ENCODE measurements at places on chromosomes 3 and 15.

DNA sequence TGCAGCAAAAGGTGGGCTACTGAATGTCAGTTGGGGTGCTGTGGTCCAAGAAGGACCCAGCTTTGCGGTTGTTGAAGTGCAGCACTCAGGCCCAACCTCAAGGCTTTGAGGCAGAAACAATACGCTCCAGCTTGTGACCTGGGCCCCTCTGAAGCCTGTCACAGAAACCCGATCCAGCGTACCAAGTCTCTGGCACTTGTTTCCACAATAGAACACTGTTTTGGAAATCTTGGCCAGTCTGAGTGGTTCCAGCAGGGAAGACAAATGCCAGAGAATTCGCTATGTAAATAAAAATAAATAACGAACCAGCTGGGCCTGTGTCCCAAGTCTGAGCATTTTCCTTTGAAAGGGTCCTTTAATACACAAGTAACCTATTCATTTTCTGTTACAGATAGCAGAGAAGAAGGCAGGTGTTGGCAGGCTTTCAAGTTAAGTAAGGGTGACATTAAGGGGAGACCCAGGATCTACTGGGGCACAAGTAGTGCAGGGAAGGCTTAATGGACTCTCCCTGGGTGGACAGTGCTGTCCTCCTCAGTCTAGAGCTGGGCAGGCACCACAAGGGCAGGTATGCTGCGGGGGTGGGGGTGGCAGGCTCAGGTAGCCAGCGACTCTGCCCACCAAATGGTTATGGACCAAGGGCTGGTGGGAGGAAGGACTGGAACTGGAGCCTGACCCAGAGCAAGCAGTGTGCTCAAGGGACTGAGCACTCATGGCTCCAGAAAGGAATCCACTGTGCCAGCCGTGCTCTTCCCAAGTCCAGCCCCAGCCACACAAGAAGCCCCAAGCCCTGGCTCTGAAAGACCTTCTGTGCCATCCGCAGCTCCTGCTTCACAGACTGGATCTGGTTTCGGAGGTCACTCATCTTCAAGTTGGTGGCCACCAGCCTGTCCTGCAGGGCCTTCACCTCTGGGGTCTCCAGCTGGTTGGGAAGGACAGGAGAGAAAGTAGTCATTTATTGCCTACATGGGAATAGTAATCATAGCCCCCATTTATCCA is 26.3 kb downstream of the CCDC13 start:
- no peak for DNase-seq

DNA sequence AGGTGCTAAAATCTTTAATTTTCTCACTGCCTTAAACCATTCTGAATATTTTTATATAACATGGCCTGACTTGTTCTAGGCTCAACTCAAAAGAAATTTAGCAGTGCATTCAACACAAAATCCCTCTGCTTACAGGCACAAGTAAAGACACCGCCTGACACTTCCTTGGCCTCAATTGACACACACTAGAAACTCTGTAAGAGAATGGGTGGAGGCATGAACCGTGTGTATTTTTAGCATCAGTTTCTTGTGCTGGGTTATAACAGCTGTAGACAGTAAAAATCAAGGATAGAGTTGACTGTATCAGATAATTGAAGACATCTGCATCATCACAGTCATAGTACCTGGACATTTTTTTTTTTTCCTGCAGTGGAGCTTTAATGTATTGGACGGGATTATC is 54.3 kb downstream of the SLC9A9 start:
- peak; percentile 51 for DNase-seq

DNA sequence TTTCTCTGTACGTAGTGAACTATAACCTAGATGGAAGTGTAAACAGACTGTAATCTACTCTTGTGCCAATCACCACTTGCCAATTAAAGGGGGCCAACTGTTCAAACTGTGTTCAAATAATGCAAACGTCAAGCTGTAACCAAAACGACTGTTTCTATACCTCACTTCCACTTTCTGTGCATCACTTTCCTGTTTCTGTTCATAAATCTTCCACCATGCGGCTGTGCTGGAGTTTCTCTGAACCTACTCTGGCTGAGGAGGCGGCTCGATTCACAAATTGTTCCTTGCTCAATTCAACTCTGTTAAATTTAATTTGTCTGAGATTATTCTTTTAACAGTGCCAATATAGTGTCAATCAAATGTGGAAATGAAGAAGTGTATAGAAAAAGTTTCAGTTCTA is 206.7 kb upstream of the TBC1D5 start:
- no peak for DNase-seq

GRCh38 chr3:64109438-64109837 is 86.1 kb upstream of the PSMD6 start:
- no peak for DNase-seq

GRCh38 chr3:196122021-196122687 is 40.3 kb upstream of the TFRC start:
- peak; percentile 15 for DNase-seq

- no peak for DNase-seq
Measured at GRCh38 chr3:48962939-48963338, 27.1 kb upstream of the P4HTM start.

- DNase-seq, result peak; percentile 44
Measured at GRCh38 chr3:120567370-120568201, 28.6 kb upstream of the NDUFB4 start.

DNA sequence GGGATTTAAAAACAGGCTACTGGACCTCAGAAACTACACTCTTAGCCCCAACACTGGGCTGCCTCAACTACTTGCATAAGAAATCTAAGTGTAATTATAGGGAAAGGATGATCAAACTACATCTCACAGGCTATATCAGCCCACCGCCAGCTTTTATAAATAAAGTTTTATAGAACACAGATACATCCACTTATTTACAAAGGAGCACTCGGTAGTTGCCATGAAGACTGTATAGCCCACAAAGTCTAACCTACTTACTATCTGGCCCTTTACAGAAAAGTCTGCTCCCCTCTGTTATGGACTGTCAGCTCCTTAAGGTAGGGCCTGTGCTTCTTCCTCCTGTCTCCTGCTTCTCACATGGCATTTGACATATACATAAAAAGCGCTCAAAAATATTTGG is 9.5 kb downstream of the OSBPL10 start:
- DNase-seq, result no peak

DNA sequence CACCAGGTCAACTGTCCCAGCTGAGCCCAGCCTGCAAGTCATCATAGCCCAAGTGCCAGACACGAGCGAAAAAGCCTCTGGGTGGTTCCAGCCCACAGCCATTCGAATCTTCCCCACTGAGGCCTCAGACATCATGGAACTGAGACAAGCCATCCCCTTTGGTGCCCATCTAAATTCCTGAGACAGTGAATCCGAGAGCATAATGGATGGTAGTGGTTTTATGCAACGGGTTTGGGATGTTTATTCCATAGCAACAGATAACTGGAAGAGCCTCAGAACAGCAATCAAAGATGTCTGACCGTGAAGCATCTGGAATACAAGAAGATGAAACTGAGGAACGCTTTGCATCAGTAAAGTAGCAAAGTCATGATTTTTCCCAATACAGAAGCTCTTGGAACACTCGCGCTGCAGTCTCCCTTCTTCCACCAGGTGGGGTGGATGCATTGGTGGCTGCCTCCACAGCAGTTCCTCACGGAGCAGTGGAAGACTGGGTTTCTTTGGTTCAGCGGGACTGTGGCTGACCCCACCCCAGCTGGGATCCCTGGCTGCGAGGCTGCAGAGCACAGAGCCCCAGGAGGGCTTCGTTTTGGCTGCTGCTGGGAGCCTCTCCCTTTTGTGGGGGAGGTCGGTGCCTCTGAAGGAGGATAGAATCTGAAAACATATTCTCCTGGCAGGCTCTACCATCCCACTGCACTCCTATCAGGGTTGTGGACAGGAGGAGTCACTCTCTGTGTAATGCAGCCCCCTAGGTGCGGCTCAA is 26.4 kb upstream of the PDE8A start:
- peak; percentile 76 for DNase-seq

DNA sequence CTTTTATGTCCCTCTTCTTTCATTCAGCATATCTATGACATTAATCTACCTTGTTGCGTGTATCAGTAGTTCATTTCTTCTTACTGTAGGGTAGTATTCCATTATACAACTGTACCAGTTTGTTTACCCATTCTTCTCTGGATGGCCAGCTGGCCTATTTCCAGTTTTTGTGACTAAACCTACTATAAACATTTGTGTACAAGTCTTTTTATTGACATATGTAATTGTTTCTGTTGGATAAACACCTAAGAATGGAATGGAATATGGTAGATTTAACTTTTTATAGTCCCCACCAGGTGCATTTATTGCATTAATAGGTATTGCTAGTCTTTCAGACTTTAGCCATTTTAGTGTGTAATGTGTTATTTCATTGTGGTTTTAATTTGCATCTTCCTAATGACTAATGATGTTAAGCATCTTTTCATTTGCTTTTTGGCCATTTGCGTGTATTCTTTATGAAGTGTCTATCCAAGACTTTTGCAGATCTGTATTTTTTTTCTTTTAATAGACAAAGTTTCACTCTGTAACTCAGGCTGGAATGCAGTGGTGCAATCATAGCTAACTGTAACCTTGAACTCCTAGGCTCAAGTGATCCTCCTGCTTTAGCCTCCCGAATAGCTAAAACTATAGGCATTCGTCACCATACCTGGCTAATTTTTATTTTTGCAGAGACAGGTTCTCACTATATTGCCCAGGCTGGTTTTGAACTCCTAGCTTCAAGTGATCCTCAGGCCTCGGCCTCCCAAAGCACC is 41.9 kb upstream of the XRN1 start:
- DNase-seq, result peak; percentile 8

GRCh38 chr3:5657106-5657505 is 469.6 kb downstream of the EDEM1 start:
- no peak for DNase-seq

DNA sequence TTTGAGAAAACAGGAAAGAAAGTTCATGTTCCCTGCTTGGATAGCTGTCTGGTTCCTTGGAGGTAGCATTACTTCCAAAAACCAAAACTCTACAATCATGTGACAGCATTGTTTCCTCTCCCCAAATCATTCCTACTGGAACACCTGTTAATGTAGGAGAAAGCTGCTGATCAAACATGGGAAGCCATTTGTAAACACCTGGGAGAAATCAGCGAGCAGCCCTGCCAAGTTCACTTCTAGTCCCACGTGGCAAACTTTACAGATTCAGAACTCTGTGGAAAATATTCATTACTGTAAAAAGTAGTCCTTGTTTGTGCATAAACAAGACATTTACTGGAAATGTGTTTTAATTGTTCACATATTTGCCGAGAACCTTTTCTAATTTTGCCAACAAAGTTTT is 275.5 kb upstream of the AZI2 start:
- no peak for DNase-seq

DNA sequence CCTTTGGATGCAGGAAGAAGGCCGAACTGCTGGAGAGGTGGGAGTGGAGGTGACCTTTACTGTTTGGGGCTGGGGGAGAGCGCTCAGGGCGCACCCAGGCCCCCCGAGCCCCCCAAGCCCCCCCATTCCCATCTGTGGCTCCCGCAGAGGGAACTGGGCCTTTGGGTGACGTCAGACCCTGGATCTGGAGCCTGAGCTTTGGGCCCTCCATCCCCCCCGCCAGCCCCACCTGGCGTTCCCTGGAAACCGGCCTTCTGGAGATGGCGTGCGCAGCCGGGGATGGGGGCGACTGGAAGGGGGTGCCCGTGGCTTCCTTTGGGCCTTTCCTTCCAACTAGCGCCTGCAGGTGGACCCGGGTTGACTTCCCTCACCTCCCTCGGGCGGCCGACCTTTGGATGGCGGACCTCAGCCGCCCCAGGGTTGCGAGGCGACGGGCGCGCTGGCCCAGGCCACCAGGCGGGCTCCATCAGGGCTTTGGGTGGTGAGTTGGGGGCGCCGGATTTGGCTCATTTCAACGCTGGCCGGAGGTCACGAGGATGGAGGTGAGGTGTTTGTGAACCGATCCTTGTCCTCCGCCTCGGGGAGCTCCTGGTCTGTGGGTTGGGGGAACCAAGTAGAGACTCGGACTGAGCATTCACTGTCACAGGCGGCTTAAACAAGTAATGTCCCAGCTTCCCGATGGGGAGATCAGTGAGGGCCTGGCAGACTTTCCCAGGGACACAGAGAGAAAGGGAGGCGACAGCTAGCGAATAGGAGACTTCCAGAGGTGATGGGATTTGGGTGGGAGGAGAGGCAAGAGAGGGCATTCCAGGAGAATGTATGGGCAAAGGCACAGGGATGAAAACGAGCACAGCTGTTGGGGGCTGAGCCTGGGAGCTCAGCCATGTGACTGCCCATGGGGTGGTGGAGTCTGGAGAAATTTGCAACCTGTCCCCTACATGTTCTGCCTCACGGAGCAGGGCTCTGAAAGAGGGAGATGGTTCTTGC is 709 bp downstream of the SCAMP5 start:
- no peak for DNase-seq
